ENCODE measurements at places on chromosomes 5 and 9. TPM values are rescaled to one million over a fixed set of nuclear protein-coding genes. Genes with fewer than 3 reads are reported as not detected.

DNA sequence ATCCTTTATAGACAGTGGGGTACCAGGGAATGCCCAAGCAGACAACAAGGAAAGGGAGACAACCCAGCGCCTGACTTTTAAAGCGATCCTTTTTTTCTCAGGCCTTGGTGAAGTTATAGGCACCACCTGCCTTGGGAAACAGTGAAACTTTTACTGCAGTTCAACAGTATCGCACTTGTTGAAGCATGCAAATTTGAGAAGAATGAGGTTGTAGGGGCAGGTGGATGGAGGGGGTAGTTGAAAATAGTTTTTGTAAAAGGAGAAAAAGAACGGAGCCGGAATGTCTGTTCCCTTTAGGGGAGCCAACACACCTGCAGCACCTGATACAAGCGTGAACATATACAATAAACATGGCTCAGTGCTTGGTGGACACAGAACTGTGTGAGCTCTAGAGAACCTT, 190.2 kb upstream of the NR3C1 start:
- DNase-seq: no peak

DNA sequence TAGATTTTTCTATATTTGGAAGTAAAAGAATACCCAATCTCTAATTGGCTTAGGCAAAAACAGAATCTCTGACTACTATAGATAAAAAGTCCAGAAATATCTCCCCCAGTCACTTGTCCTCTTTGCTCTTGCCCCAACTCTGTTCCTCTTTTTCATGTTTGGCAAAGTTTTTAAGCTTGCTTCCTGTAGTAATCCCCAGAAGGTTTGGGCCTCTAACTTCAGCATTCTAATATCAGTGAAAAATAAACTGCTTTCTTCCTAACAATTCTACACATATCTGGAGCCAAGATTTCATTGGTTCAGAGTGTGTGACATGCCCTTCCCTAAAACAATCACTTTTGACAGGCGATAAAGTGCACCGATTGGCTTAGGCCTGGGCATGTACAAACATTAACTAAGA, 1680.3 kb downstream of the MAT2B start:
- no peak for DNase-seq

DNA sequence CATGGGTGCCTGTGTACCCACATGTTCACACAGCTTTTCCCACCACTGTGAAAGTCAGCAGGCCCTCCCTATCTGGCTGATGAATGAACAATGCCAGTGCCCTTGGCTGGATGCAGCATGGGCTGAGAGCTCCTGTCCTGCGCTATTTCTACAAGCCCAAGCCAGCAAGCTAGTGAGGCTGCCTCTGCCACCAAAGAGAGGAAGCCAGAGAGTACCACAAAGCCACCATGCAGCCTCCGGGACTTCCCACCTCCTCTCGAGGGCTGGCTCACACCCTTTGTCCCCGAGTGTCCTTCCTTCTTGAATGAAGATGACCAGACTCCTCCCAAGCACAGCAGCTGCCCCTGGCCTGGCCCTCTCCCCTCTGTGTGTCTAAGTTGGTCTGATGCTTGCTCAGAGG, 76.5 kb downstream of the SH3PXD2B start:
- no peak for DNase-seq

DNA sequence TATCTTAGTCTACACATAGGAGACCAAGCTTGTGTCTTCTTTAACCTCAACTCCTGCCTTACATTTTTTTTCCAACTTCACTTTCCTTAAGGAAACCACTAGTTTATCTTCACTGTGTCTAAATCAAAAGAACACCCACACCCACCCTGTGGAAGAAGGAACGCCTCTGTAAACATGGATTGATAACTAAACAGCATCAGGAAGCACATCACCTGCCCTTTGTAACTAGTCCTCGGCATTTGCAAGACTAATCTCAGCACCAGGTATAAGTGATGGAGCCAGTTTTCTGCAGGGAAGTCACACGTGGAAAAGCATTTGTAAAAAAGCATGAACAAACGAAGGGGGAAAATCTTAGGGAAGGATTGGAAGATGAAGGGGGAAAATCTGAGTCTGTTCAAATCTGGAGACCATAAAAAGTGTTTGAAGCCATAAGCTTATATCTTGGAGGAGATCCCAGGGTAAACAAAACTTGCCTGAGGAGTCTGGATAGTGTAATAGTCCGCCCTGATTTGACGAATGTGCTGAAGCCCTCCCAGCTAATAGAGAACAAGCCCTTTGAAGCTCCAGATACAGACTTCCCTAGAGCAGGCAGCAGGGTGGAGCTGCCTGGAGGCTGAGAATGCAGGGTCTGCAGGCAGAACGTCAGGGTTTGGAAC, 117.3 kb upstream of the LHFPL2 start:
- DNase-seq: no peak

GRCh38 chr9:137902646-137903045, 25.1 kb downstream of the CACNA1B start:
- no peak for DNase-seq

GRCh38 chr9:135969064-135969683, 8.0 kb upstream of the UBAC1 start:
- DNase-seq: no peak

DNA sequence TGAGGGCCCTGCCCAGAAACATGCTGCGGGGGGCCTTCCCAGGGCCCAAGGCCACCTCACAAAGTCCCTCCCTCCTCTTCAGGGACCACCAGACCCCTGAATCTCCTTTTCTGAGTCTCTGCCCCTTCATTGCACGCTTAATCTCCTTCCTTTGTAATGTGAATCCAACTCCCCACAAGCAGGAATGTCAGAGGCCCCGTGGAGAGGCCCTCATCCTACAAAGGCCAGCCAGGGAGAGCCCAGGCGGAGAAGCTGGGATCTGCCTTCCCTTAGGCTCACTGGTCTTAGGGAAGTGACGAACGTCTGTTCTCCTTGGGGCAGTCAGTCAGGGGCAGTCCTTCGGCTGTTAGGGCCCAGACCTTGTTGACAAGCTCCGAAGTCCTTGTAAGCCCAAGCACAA, 2.3 kb downstream of the SMIM33 start:
- DNase-seq: no peak

DNA sequence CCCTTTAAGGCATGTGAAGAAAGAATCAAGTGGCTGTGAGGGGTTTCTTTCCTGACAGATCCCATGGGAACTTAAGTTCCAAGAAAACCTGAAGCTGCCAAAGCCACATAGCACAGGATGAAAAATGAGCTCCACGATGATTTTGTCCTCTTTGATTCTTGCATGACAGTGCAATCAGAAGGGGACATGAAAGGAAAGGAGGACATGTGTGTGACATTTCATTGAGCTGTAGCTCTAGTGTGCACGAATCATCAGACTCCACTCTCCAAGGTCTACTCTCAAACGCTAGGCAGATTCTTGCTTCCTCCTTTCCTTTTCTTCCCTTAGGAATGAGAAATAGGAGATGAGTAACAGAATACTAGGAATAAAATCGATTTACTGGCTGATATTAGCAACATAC, 142.0 kb downstream of the ZNF608 start:
- DNase-seq: no peak

The AK8 gene
- 1.7 TPM for total RNA-seq

GRCh38 chr5:14752497-14753071, 88.1 kb downstream of the OTULIN start:
- DNase-seq: no peak

DNA sequence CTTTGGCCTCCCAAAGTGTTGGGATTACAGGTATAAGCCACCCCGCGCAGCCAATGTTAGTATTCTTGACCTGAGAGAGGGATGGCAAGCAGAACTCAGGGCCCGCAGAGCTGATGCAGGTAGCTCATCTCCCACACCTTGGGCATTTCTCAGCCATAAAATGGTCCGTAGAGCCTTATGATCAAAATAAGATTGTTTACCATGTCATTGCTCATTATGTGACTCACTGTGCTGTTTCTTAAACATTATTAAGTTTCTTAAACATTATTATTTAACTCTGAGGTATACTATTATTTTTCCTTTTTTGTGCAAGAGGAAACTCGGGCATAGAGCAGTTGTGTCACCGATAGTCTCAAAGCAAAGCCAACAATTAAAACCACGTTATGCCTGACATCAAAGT, 42.4 kb upstream of the POU4F3 start:
- no peak for DNase-seq

DNA sequence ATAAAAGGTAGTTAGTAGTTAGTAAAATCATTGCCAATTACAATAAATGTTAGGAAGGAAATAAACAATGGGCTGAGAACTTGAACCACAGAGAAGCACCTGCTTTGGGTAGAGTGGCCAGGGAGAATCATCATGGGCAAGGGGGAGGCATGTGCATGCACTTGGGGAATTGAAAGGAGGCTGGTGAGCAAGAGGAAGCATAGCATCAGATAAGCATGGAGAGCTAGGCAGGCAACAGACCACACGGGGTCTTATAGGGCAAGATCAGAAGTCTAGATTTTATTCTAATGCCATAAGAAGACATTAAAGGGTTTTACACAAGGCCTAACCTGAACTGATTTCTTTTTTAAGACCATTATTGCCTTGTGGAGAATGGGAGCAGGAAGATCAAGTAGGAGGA, 93.4 kb downstream of the PIP5K1B start:
- no peak for DNase-seq

The PIP5K1B gene
- total RNA-seq: 13.8 TPM

- DNase-seq: no peak
These were observed 249.6 kb downstream of the NSG2 start for GRCh38 chr5:174294891-174295620.

- no peak for DNase-seq
These were observed 69.5 kb upstream of the OSMR start for GRCh38 chr5:38776149-38776896.

DNA sequence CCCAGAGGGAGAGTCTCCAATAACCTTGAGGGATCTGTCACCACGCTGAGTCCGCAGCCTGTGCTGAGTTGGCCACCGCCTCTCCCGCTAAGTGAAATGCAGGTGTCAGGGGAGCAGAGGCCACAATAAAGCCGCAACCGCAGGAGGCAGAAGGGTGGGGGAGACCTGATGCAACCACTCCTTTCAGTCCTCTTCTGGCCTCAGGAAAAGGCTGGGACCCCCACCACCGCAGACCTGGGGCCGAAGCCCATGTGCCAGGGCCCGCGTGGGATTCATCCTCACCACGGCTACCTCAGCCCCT, 576 bp downstream of the MAP1B start:
- DNase-seq: no peak

All from ureter (tissue), 1 donor.